Cardiac muscle cell (in vitro differentiated cells and primary cell): ENCODE measurements at places on chromosomes 2 and 18. TPM values are rescaled to one million over a fixed set of nuclear protein-coding genes. Genes with fewer than 3 reads are reported as not detected.
A peak's percentile ranks its signal among the peaks of the same experiment; 100 is the strongest.

Gene STK39
- total RNA-seq = 32.7 TPM in 2 replicates

Gene PTH2R
- total RNA-seq = 0.09 TPM in 1 of 2 replicates, not detected in the other

Gene MTERF4
- total RNA-seq = 75.7 and 105 TPM in 2 replicates

Gene PSMA8
- not detected in 2 replicates for total RNA-seq

Gene SKA1
- total RNA-seq = 3.0 and 8.5 TPM in 2 replicates

Gene AGXT
- 0.06 and 0.67 TPM in 2 replicates for total RNA-seq

Gene THSD7B
- total RNA-seq = not detected in 2 replicates

GRCh38 chr2:205198140-205198525 lies 484.2 kb upstream of the NRP2 start:
- H3K27me3 ChIP-seq = no peaks in the 10 kb centered on the region
- H3K27ac ChIP-seq = no peak overlapping the region
- DNase-seq = peak; percentile 84
- no peak overlapping the region for H3K4me3 ChIP-seq
- H3K4me1 ChIP-seq = peaks cover 3% of the 10 kb centered on the region

DNA sequence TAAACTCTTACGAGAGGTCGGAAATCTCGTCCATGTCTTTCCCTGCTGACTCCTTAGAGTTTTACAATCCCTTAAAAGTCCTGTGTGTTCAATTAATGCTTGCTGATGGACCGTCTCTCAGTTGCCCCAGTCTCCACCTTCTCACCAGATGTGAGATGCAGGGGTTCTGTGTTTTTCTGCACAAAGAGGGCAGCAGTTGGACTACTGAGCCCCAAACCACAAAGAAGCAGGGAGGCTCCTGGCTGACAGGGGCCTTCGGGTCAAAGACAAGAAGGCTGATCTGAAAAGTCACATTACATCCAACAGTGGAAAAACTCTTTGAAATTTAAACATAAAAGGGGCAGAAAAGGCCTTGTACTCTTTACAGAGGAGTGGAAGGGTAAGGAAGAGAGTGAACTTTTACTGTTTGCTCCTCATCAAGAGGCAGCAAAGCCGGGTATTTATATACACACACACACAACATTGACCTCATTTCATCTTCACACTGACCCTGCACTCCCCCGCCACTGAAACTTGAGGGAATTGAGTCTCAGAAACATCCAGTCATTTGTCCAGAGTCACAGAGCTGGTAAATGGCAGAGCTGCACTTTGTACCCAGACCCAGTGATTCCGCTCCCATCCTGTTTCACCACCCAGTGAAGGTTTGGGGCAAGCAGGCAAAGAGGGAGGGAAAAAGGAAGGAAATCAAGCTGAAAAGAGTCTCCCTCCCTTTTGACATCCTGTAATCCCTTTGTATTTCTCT lies 23.7 kb downstream of the MRPL33 start:
- DNase-seq = no peak
- H3K36me3 ChIP-seq = no peaks in the 10 kb centered on the region
- H3K27ac ChIP-seq = no peak overlapping the region
- no peaks in the 10 kb centered on the region for H3K27me3 ChIP-seq
- H3K4me1 ChIP-seq = no peaks in the 10 kb centered on the region

GRCh38 chr2:37020887-37021796 lies 54.8 kb upstream of the STRN start:
- H3K27ac ChIP-seq = peak overlapping the region; percentile 91
- H3K4me3 ChIP-seq = no peak overlapping the region
- no peaks in the 10 kb centered on the region for H3K27me3 ChIP-seq
- H3K4me1 ChIP-seq = peaks cover 25% of the 10 kb centered on the region

DNA sequence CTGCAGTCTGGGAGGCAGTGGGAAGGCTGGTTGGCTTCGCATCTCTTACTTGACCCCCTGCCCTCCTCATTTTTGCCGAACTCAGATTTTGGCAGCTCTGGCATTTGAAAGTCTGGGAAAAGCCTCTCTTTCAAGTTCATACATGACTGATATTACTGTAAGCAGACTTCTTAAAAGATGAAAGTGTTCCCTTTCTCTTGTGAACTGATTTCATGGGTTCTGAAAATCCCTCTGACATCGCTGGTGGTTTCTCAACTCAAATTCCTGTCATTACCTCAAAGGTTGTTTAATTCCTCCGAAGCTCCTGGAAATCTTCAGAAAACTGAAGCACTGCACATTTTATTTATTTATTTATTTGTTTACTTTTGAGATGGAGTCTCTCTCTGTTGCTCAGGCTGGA lies 16.9 kb upstream of the SLC38A11 start:
- DNase-seq = no peak
- H3K4me1 ChIP-seq = no peaks in the 10 kb centered on the region
- no peaks in the 10 kb centered on the region for H3K27me3 ChIP-seq
- no peak overlapping the region for H3K4me3 ChIP-seq
- H3K36me3 ChIP-seq = no peaks in the 10 kb centered on the region

DNA sequence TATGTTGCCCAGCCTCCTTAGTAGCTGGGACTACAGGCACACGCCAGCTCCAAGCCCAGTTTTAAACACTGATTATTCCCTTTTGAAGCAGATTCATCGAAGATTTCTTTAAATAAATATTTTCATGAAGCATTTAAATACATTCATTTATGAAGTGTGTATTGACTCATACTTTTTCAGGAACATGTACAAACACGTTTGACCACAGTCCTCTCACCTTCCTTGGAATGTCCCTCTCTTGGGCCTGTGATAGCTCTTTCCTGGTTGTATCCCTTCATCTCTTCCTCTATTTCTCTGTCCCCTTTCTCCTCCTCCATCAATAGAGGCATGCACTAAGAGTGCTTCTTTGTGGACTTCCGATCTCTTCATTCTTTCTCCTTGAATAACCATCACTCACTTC lies 2.5 kb downstream of the PSTPIP2 start:
- no peak overlapping the region for H3K27ac ChIP-seq
- no peaks in the 10 kb centered on the region for H3K36me3 ChIP-seq
- no peaks in the 10 kb centered on the region for H3K27me3 ChIP-seq
- no peak for DNase-seq
- H3K4me3 ChIP-seq = no peak overlapping the region
- no peaks in the 10 kb centered on the region for H3K4me1 ChIP-seq

GRCh38 chr2:237700512-237701032 lies 73.2 kb downstream of the LRRFIP1 start:
- H3K27ac ChIP-seq = peak overlapping the region; percentile 92
- H3K27me3 ChIP-seq = no peaks in the 10 kb centered on the region
- DNase-seq = peak; percentile 30
- H3K4me3 ChIP-seq = no peak overlapping the region
- H3K4me1 ChIP-seq = peaks cover 75% of the 10 kb centered on the region
- no peaks in the 10 kb centered on the region for H3K36me3 ChIP-seq

- H3K4me3 ChIP-seq = no peak overlapping the region
- no peak overlapping the region for H3K27ac ChIP-seq
- no peaks in the 10 kb centered on the region for H3K4me1 ChIP-seq
- DNase-seq = no peak
Observed at GRCh38 chr2:134630504-134631159, 88.2 kb downstream of the TMEM163 start.

- no peaks in the 10 kb centered on the region for H3K4me1 ChIP-seq
- no peak for DNase-seq
- H3K4me3 ChIP-seq = no peak overlapping the region
- H3K27ac ChIP-seq = no peak overlapping the region
- H3K27me3 ChIP-seq = no peaks in the 10 kb centered on the region
Observed at GRCh38 chr18:68178921-68179320, 536.0 kb downstream of the TMX3 start.

- DNase-seq = no peak
- H3K4me3 ChIP-seq = no peak overlapping the region
- H3K27ac ChIP-seq = no peak overlapping the region
- H3K36me3 ChIP-seq = no peaks in the 10 kb centered on the region
- H3K27me3 ChIP-seq = no peaks in the 10 kb centered on the region
Observed at GRCh38 chr2:58035352-58035751, 11.3 kb upstream of the VRK2 start.

DNA sequence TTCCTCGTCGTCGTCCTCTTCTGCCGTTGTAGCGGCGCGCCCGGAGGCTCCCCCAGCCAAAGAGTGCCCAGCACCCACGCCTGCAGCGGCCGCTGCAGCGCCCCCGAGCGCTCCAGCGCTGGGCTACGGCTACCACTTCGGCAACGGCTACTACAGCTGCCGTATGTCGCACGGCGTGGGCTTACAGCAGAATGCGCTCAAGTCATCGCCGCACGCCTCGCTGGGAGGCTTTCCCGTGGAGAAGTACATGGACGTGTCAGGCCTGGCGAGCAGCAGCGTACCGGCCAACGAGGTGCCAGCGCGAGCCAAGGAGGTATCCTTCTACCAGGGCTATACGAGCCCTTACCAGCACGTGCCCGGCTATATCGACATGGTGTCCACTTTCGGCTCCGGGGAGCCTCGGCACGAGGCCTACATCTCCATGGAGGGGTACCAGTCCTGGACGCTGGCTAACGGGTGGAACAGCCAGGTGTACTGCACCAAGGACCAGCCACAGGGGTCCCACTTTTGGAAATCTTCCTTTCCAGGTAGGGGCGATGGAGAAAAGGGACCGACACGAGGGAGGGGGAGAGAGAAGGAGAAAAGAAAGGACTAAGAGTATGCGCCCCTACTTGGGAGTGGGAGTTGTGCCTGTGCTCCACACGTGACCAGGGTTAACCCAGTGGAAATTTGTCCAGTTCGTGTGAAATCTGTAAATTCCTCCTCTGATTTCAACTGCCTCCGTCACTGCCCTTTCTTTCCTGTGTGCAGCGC lies 800 bp downstream of the HOXD13 start:
- H3K4me3 ChIP-seq = peak overlapping the region; percentile 26
- H3K4me1 ChIP-seq = no peaks in the 10 kb centered on the region
- no peaks in the 10 kb centered on the region for H3K36me3 ChIP-seq
- H3K27me3 ChIP-seq = peaks cover 100% of the 10 kb centered on the region
- no peak for DNase-seq

DNA sequence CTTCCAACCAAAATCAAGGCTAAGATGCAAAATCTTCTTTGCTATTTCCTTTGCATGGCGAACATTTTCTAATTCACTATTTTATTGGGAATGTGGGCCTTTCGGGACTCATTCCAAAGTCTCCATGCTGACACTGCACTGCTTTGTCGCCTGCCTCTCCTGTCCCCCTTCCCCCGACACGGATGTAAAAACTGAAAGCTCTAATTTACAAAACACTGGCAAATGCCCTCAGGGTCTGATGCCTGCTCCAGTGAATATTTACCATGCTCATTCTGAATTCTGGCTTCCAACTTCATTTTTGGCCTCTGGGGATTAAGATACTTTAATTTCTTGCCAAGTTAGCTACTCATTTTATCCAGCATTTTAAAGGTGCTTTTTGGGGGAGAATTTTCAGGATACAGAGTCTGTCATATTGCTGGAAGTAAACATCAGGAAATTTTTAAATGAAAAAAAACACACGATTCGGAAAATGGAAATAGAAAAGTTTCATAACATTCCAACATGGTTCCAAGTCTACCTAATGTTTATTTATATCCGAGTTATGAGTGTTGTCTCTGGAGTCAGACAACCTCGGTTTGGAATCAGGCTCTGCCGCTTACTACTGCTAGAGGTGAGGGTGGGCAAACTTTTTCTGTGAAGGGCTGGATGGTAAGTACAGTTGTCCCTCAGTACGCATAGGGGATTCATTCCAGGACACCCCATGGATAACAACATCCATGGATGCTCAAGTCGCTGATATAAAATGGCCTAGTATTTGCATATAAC lies 14.6 kb upstream of the LTBP1 start:
- no peaks in the 10 kb centered on the region for H3K36me3 ChIP-seq
- no peak overlapping the region for H3K27ac ChIP-seq
- no peak overlapping the region for H3K4me3 ChIP-seq
- no peak for DNase-seq
- H3K4me1 ChIP-seq = no peaks in the 10 kb centered on the region
- no peaks in the 10 kb centered on the region for H3K27me3 ChIP-seq

- no peaks in the 10 kb centered on the region for H3K4me1 ChIP-seq
- H3K27me3 ChIP-seq = peaks cover 4% of the 10 kb centered on the region
- no peak overlapping the region for H3K4me3 ChIP-seq
- H3K36me3 ChIP-seq = no peaks in the 10 kb centered on the region
- H3K27ac ChIP-seq = no peak overlapping the region
Observed at GRCh38 chr2:16737812-16738211, 72.2 kb upstream of the CYRIA start.

DNA sequence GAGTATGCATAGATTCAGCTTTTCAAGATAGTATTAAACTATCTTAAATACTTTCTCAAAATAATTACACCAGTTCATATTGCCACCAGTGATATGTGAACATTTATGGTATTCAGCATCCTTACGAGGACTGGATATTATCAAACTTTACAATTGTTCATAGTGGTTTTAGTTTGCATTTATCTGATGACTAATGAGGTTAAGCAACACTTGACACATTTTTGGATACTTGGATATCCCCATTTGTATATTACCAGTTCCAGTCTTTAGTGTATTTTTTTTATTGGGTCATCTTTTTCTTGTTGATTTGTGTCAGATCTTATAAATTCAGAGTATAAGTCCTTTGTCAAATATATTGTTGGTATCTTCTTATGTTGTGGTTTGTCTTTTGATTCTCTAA lies 128.4 kb downstream of the ASXL3 start:
- no peak overlapping the region for H3K27ac ChIP-seq
- H3K36me3 ChIP-seq = no peaks in the 10 kb centered on the region
- no peak overlapping the region for H3K4me3 ChIP-seq
- peak; percentile 39 for DNase-seq

DNA sequence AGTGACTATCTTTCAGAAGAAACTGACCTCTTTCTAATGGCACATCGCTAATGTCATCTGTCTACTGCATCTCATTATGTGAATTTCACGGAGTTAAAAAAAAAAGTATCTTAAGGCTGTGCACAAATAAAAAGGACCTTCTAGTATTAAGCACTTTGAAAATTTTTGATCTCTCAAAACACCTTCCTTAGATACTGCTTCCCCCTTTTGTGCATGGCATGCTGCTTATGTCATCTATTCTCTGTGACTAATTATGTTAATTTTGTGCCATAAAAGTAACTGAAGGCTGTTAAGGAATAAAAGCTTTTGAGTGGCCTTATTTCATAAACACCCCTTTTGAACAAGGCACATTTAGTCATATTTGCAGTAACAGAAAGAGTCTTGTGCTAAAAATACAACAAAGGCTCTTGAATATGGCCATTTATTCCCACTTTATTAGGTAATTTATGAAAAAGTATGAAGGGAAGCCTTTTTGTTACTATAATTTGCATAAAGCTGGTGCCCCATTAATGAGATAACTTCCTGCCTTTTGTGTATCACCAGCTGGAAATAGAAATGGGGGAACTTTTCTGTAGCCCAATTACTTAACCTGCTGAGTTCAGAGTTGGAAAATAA lies 1412.0 kb upstream of the ZEB2 start:
- no peaks in the 10 kb centered on the region for H3K36me3 ChIP-seq
- H3K4me1 ChIP-seq = peaks cover 12% of the 10 kb centered on the region

- H3K4me1 ChIP-seq = no peaks in the 10 kb centered on the region
- no peak overlapping the region for H3K27ac ChIP-seq
- H3K4me3 ChIP-seq = no peak overlapping the region
- no peaks in the 10 kb centered on the region for H3K27me3 ChIP-seq
Observed at GRCh38 chr18:76252139-76252538, 242.9 kb downstream of the ZNF516 start.

GRCh38 chr2:85785027-85785822 lies 31.4 kb downstream of the ATOH8 start:
- no peak overlapping the region for H3K4me3 ChIP-seq
- H3K27me3 ChIP-seq = no peaks in the 10 kb centered on the region
- peaks cover 12% of the 10 kb centered on the region for H3K4me1 ChIP-seq
- H3K27ac ChIP-seq = peak overlapping the region; percentile 45
- no peaks in the 10 kb centered on the region for H3K36me3 ChIP-seq
- DNase-seq = peak; percentile 97

- H3K4me1 ChIP-seq = no peaks in the 10 kb centered on the region
- H3K27me3 ChIP-seq = peaks cover 38% of the 10 kb centered on the region
- H3K4me3 ChIP-seq = no peak overlapping the region
- H3K36me3 ChIP-seq = no peaks in the 10 kb centered on the region
Observed at GRCh38 chr2:118980573-118980972, 38.6 kb downstream of the MARCO start.
